Thymus (tissue), 14 donors: ENCODE measurements at places on chromosomes 1 and 21. TPM values are rescaled to one million over a fixed set of nuclear protein-coding genes. Genes with fewer than 3 reads are reported as not detected.

The C1QA gene
- 192 TPM for polyA plus RNA-seq

The FAM177B gene
- 1.8 TPM for polyA plus RNA-seq

The BTBD8 gene
- polyA plus RNA-seq: 3.3 TPM

The EDARADD gene
- 3.3 TPM for polyA plus RNA-seq

The PRDM16 gene
- 0.55 TPM for polyA plus RNA-seq

The SHISAL2A gene
- polyA plus RNA-seq: 2.6 TPM
